ENCODE measurements at places on chromosomes 11 and 22. TPM values are rescaled to one million over a fixed set of nuclear protein-coding genes. Genes with fewer than 3 reads are reported as not detected.

DNA sequence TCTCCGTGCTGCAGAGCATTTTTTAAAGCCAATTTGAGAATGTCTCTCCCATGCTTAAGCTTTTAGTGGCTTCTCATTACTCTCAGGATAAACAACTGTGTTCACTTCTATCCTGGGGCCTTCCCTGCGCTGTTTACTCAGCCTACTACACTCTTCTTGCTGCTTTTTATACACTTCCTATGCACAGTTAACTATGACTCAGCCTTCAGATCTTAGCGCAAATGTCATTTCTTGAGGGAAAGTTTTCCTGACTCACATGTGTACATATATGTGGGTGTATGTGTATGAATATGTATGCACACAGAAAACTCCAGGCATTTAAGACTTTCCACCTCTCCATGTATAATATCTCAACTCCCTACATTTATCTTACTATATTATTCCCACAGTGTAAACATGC lies 9.8 kb downstream of the THAP12 start:
- no peak for DNase-seq

DNA sequence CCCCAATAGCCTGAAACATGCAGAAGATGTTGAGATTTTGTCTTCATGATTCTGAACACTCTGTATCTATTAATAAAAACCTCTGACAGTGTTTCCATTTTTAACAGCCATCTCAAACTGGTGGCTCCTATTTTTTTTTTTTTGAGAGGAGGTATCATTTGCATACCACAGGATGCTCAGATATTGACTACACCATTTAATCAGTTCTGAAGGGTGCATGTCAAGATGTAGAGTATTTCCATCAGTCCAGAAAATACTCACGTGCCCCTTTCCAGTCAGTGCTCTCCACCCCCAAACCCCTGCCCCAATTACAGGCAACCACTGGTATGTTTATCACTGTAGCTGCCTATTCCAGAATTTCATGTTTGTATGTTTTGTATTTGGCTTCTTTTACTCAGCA lies 85.3 kb upstream of the SORL1-AS1 start:
- no peak for DNase-seq

GRCh38 chr11:108608548-108608947 lies 15.0 kb upstream of the EXPH5 start:
- DNase-seq: no peak

ZNF214 gene
- total RNA-seq: not detected

DAGLA gene
- 0.48 TPM for total RNA-seq

GRCh38 chr11:84962018-84962417 lies 665.1 kb downstream of the DLG2 start:
- no peak for DNase-seq

DNA sequence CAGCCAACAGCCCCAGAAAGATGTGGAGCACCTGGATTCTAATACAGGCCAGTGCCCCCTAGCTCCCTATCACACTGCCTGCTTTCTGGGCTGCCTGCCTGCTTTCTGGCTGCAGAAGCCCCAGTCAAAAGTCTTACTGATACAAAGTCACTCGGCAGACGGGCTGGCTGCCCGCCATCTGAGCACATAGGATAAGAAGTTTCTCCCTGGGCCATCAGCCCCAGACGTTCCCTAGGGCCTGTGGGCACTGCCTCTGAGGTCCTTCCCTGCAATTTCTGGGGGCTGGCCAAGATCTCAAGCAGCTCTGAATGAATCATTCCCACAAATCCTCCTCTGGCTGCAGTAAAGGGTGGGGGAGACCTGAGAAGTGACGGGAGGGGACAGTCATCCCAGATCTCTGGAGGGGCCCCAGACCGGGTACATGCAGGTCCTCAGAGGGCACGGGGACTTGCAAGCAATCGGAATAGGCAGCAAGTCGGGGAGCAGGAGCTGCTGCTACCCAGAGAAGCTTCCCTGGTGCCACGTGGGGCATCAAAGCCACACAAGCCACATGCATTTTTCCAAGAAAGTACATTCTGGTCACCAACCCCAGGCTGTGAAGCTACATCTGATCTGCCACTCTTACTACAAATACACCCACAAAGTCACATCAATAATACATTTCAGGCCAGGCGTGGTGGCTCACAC lies 4.7 kb downstream of the TPST2 start:
- DNase-seq: no peak

GRCh38 chr11:45444796-45445195 lies 158.7 kb upstream of the SYT13 start:
- no peak for DNase-seq

SAA4 gene
- 0.54 TPM for total RNA-seq

- DNase-seq: no peak
Measured at GRCh38 chr11:113647108-113647507, 59.0 kb downstream of the TMPRSS5 start.

GRCh38 chr11:7046474-7047175 lies 26.3 kb downstream of the NLRP14 start:
- DNase-seq: no peak

PKDREJ gene
- 0.20 TPM for total RNA-seq

TRIM66 gene
- 24.4 TPM for total RNA-seq

YPEL1 gene
- total RNA-seq: 68.8 TPM

OR9I1 gene
- total RNA-seq: not detected

- no peak for DNase-seq
Measured at GRCh38 chr11:8221917-8222495, 41.7 kb downstream of the LMO1 start.

- no peak for DNase-seq
Measured at GRCh38 chr11:64624883-64625481, 34.0 kb downstream of the SLC22A12 start.

C11orf97 gene
- total RNA-seq: not detected

DNA sequence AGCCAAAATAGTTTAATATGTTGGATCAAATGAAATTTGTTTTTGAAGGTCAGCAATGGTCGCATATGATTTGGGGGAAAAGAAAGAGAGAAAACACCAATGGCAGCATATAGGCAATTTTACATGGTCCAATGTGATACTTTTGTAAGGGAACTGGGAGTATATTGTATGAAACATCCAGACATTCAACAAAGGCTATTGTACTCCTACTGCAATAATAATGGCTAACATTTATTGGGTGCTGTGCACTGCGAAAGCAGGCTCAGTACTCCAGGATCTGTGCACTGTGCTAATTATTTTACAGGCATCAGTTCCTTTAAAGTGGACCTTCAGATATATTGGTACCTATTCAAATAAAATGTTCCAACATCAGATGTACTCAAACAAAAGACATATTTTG lies 5.9 kb upstream of the OR10V1 start:
- DNase-seq: no peak

All from natural killer cell (primary cell).